ENCODE measurements at places on chromosomes 13 and 19.

DNA sequence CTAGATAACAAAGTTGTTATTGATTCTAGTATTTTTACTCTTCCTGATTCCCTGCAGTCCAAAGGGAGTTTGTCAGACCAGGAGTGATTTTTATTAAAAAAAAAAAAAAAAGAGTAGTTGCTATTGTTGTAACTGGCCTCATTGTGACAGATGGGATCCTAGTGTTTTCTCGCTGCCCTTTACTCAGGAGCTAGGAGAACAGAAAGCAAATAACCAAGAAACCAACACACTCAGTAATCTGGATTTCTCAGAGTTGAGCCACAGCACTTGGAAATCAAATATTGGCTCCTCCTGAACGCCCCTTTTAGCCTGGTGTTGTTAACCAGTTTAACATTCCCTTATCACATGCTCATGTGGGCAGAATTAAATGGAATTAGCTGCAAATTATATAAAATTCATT, 8.3 kb upstream of the PDX1 start:
- H3K4me3 ChIP-seq, result no peak overlapping the region
- no peaks in the 10 kb centered on the region for H3K4me1 ChIP-seq
- no peak for DNase-seq

GRCh38 chr13:112857914-112858490, 111.0 kb upstream of the MCF2L start:
- DNase-seq, result no peak
- no peak overlapping the region for H3K4me3 ChIP-seq
- H3K4me1 ChIP-seq, result no peaks in the 10 kb centered on the region
- H3K36me3 ChIP-seq, result peaks cover 6% of the 10 kb centered on the region
- H3K27ac ChIP-seq, result no peak overlapping the region

DNA sequence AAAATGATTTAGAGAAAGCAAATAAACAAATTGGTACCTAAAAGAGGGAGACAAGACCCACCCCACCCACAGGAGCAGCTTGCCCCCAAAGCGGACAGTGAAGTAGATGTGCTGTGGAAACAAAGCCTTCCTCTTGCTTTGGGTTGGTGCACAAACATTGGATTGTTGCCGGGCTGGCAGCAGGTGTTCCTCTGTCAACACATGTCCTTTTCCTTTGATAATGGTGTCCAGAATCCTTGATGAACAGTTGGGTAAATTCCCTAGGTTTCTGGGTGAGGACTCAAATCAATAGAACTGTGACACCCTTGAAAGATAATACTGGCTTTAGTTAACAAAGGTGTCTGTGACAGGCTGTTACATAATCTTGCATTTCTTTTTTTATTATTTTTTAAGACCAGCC, 311.8 kb downstream of the SPRY2 start:
- no peaks in the 10 kb centered on the region for H3K36me3 ChIP-seq
- H3K27me3 ChIP-seq, result no peaks in the 10 kb centered on the region
- H3K4me1 ChIP-seq, result no peaks in the 10 kb centered on the region
- no peak overlapping the region for H3K27ac ChIP-seq

DNA sequence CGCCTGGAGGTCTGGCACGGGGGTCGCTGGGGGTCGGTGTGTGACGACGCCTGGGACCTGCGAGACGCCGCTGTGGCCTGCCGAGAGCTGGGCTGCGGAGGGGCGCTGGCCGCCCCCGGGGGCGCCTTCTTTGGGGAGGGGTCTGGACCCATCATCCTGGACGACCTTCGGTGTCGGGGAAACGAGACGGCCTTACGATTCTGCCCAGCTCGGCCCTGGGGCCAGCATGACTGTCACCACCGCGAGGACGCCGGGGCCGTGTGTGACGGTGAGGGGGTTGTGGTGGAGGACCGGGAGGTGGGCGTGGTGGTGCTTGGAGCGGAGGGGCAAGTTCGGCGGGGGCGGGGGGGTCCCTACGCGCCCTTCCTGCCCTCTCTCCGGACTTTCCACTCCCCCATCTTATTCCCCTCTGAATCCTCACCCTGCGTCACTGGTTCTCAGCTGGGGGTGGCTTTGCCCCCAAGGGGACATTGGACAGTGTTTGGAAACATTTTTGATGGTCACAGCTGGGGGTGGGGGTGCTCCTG, 5.5 kb downstream of the SSC5D start:
- H3K27ac ChIP-seq, result no peak overlapping the region
- H3K4me3 ChIP-seq, result no peak overlapping the region
- H3K36me3 ChIP-seq, result no peaks in the 10 kb centered on the region
- no peaks in the 10 kb centered on the region for H3K27me3 ChIP-seq
- no peaks in the 10 kb centered on the region for H3K4me1 ChIP-seq

DNA sequence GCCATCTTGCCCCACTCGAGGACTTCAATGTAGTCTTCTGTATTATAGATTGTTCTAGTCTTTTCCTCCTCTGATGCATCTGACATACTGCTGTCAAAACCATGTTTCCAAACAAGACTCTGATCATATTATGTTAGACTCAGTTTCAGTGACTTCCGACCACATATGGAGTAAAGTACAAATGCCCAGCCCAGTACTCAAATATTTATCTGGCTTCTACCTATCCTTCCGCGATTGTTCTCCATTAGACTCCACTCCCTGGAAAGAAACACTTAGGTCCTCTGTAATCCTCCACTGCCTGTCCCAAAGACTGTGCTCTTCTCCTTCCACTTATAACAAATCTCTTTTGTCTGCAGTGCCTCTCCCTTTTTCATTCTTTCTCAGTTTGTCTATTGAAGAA, 439.5 kb downstream of the EFNB2 start:
- DNase-seq, result no peak
- no peak overlapping the region for H3K27ac ChIP-seq
- no peaks in the 10 kb centered on the region for H3K27me3 ChIP-seq
- H3K4me3 ChIP-seq, result no peak overlapping the region
- no peaks in the 10 kb centered on the region for H3K36me3 ChIP-seq

- H3K4me3 ChIP-seq, result no peak overlapping the region
- H3K36me3 ChIP-seq, result no peaks in the 10 kb centered on the region
- no peak for DNase-seq
- H3K27me3 ChIP-seq, result no peaks in the 10 kb centered on the region
These were observed 29.4 kb upstream of the STK24 start for GRCh38 chr13:98606296-98606695.

- H3K36me3 ChIP-seq, result peaks cover 10% of the 10 kb centered on the region
- no peaks in the 10 kb centered on the region for H3K4me1 ChIP-seq
- H3K4me3 ChIP-seq, result no peak overlapping the region
- no peaks in the 10 kb centered on the region for H3K27me3 ChIP-seq
These were observed 16.3 kb downstream of the METTL21C start for GRCh38 chr13:102678339-102679107.

DNA sequence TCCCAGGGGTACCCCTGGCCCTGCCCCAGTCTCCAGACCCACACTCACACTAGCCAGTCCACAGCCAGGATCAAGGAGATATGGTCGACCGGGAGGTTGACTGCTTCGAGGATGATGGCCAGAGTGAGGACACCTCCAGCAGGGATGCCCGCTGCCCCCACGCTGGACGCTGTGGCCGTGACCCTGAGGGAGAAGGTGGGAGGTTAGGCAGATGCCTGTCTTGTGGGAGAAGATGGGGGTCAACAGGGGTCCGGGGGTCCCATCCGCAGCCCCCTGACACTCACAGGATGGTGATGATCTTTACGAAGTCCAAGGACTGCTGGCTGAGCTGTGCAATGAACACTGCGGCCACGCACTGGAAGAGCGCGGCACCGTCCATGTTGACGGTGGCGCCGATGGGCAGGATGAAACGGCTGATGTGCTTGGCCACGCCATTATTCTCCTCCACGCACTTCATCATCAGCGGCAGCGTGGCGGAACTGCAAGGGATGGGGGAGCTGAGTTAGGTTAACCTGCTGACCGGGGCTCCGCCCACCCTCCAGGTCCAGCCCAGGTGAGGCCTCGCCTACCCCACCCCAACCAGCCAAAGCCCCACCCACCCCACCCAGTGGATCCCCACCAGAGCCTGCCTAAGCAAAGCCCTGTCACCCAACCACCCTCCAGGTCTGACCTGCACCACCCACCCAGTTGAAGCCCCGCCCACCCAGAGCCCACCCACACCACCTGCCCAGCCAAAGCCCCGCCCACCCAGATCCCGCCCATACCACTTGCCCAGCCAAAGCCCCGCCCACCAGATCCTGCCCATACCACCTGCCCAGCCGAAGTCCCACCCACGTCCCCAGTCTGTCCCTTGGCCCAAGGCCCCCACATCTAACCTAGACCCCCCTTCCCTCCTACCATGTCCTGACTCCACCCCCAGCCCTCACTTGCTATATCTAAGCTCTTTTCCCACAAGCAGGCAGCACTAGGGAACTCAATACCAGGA, 11.2 kb downstream of the SLC1A5 start:
- no peak overlapping the region for H3K4me3 ChIP-seq
- H3K27ac ChIP-seq, result no peak overlapping the region
- peaks cover 19% of the 10 kb centered on the region for H3K36me3 ChIP-seq
- no peaks in the 10 kb centered on the region for H3K27me3 ChIP-seq

DNA sequence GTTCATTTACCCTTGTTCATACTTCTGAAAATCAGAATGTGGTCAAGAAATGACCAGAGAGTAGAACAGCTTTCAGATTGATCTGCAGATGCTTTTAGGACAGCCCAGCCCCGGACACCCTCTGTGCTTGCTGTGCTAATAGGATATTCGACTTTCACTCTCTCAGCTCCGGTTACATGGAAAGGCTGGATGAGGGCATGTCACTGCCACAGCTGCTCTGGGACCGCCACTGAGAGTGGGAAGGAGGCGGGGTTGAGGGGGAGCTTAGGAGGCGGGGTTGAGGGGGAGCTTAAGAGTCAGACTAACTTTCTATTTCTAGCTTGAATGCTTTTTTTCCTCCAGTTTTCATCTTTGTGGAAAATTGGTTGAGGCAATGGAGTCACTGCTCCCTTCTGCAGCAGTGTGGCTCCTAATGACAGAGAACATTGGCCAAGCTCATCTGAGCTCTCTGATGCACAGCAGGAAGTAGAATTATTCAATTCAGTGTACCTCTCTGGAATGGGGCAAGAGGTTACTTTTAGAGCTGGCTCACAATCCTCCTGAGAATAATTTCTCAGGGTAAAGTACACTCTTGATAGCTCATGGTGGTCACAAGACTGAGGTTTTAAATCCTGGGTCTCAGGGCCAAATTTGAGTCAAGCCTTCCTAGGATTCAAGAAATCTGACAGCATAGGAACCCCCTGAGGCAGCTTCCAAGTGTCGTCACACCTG, 74.6 kb upstream of the NPAS1 start:
- DNase-seq, result no peak
- H3K36me3 ChIP-seq, result peaks cover 9% of the 10 kb centered on the region
- H3K4me3 ChIP-seq, result no peak overlapping the region
- no peaks in the 10 kb centered on the region for H3K27me3 ChIP-seq
- no peak overlapping the region for H3K27ac ChIP-seq

- H3K36me3 ChIP-seq, result no peaks in the 10 kb centered on the region
- no peak overlapping the region for H3K27ac ChIP-seq
- no peaks in the 10 kb centered on the region for H3K4me1 ChIP-seq
- H3K27me3 ChIP-seq, result no peaks in the 10 kb centered on the region
- no peak for DNase-seq
These were observed 350.7 kb downstream of the LMO7 start for GRCh38 chr13:75986818-75987217.

GRCh38 chr19:15986701-15987100, 37.9 kb downstream of the OR10H4 start:
- no peaks in the 10 kb centered on the region for H3K4me1 ChIP-seq
- no peak overlapping the region for H3K27ac ChIP-seq
- H3K4me3 ChIP-seq, result no peak overlapping the region
- no peaks in the 10 kb centered on the region for H3K36me3 ChIP-seq

DNA sequence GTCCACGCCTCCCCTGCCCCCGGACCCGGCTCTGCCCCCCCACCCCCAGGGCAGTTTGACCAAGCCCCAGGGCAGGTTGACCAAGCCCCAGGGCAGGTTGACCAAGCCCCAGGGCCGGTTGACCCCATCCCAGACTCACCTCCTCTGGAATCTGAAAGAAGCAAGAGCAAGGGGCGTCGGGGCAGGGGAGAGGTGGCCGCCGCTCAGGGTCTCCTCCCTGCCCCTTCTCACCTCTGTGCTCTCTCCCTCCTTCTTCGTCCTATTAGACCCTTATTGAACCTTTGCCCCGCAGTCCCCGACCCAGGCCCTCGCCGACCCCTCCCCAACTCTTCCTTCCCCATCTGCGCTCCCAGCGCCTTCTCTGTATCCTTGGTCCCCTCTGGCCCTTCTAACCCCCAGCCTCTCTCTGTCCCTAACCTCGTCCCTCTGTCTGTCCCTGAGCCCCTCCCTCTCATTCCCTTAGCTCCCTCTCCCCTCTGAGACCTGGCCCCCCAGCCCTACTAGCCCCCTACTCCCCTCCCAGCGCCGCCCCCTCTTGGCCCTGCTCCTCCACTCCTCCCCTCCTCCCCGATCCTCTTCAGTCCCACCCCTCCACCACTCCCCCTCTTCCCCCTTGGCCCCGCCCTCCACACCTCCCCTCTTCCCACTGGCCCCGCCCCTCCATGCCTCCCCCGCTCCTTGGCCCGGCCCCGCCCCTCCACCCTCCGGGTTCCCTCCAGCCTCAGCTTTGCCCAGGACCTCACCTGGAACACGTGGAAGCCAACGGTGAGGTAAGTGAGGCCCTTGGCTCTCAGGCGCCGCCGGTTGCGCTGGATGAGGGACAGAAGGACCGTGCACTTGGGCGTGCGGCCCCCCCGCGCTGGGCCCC, 7.6 kb downstream of the CAPN12 start:
- H3K4me3 ChIP-seq, result peak overlapping the region; percentile 24
- peaks cover 15% of the 10 kb centered on the region for H3K4me1 ChIP-seq
- no peak for DNase-seq
- H3K27ac ChIP-seq, result no peak overlapping the region

GRCh38 chr13:64088491-64088890, 2672.8 kb upstream of the PCDH20 start:
- no peak for DNase-seq
- H3K27me3 ChIP-seq, result no peaks in the 10 kb centered on the region
- no peak overlapping the region for H3K27ac ChIP-seq
- no peaks in the 10 kb centered on the region for H3K4me1 ChIP-seq
- no peaks in the 10 kb centered on the region for H3K36me3 ChIP-seq

DNA sequence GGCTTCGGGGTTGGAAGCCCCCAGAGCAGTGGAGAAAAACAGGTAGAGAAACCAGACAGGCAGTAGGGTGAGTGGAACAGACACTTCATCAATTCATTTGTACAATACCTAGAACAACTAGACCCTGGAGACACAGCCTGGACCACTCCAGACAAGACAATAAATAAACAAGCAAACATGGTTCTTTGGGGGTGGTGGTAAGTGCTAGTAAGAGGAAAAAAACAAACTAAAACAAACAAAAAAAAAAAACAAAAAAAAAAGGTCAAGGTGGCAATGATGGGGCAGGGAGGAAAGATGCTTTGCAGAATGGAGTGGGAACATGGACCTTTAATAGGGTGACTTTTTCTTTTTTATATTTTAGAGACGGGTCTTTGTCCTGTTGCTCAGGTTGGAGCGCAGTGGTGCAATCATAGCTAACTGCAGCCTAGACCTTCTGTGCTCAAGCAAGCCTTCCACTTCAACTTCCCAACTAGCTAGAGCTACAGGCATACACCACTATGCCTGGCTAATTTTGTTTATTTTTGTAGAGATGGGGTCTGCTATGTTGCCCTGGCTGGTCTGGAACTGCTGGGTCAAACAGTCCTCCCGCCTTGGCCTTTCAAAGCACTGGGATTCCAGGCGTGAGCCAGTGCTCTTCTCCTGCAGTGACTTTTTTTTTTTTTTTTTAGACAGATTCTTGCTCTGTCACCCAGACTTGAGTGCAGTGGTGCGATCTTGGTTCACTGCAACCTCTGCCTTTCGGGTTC, 3.1 kb downstream of the JUNB start:
- H3K4me1 ChIP-seq, result peaks cover 21% of the 10 kb centered on the region
- H3K36me3 ChIP-seq, result no peaks in the 10 kb centered on the region
- DNase-seq, result peak; percentile 43
- no peaks in the 10 kb centered on the region for H3K27me3 ChIP-seq
- H3K4me3 ChIP-seq, result peak overlapping the region; percentile 98

- no peaks in the 10 kb centered on the region for H3K27me3 ChIP-seq
- no peak overlapping the region for H3K27ac ChIP-seq
- no peak overlapping the region for H3K4me3 ChIP-seq
- H3K4me1 ChIP-seq, result peaks cover 15% of the 10 kb centered on the region
These were observed 330.1 kb downstream of the DLEU7 start for GRCh38 chr13:50513300-50513877.
